ENCODE measurements at places on chromosomes 5 and 9. TPM values are rescaled to one million over a fixed set of nuclear protein-coding genes. Genes with fewer than 3 reads are reported as not detected.

COL23A1 gene
- 0.44 TPM for total RNA-seq

CENPK gene
- total RNA-seq, result 0.49 TPM

OR1K1 gene
- total RNA-seq, result not detected

ZNF658 gene
- 2.6 TPM for total RNA-seq

FGD3 gene
- total RNA-seq, result 3.1 TPM

ZDHHC11 gene
- 12.2 TPM for total RNA-seq

GRCh38 chr5:19988457-19988856 is 457 bp upstream of the CDH18 start:
- no peak overlapping the region for H3K27ac ChIP-seq
- H3K27me3 ChIP-seq, result no peaks in the 10 kb centered on the region
- H3K4me1 ChIP-seq, result no peaks in the 10 kb centered on the region
- no peaks in the 10 kb centered on the region for H3K36me3 ChIP-seq

GRCh38 chr9:35618325-35618727 is at the start of gene CD72:
Gene CD72, minus strand, starts transcription at chr9:35618413. Its CDS starts 110 bp downstream, at chr9:35618303.
- no peaks in the 10 kb centered on the region for H3K4me1 ChIP-seq
- peak; percentile 35 for DNase-seq
- H3K36me3 ChIP-seq, result no peaks in the 10 kb centered on the region
- peak within 1 kb of the TSS; percentile 20 for H3K4me3 ChIP-seq
- H3K27me3 ChIP-seq, result no peaks in the 10 kb centered on the region
- H3K27ac ChIP-seq, result no peak within 1 kb of the TSS

DNA sequence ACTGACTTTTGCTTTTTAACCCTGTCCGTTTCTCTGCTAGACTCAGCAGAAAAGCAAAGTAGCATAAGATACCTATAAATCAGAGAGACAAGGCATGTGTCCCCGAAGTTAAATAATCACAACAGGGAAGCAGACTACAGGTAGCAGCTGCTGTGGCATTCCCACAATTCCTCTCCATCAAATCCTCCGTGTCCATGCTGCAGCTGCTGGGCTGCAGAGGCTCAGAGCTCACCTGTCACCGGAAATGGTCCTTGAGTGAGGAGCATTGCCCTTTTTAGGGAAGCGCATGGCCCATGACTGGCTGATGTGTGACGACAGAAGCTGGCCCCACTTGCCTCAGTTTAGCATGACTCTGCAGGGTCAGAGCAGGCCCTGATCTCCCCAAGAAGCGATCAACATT is 125.0 kb downstream of the MSX2 start:
- H3K4me3 ChIP-seq, result no peak overlapping the region
- no peaks in the 10 kb centered on the region for H3K36me3 ChIP-seq
- no peaks in the 10 kb centered on the region for H3K27me3 ChIP-seq
- no peak overlapping the region for H3K27ac ChIP-seq

DNA sequence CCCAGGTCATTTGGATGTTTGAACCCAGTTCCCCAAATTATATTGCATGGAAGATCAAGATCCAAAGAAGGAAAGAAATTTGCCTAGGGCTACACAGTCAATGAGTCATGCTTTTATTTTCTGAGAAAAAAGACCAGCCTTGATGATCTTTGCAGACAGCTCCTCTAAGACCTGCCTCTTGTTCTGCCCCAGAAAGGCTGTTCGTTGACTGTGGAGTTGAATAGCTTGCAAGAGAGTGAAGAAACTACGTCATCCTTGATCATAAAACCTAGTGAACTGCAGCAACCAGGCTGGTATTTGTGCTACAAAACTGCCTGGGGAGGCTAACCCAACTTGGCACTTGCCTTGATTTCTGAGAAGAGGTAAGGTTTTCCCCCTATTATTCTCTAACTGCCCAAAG is 263.9 kb downstream of the PAPPA start:
- H3K4me3 ChIP-seq, result no peak overlapping the region
- no peaks in the 10 kb centered on the region for H3K27me3 ChIP-seq
- H3K27ac ChIP-seq, result no peak overlapping the region
- DNase-seq, result no peak
- no peaks in the 10 kb centered on the region for H3K4me1 ChIP-seq
- no peaks in the 10 kb centered on the region for H3K36me3 ChIP-seq

GRCh38 chr9:77562019-77562748 is 85.9 kb downstream of the GNA14 start:
- no peak for DNase-seq
- H3K27me3 ChIP-seq, result no peaks in the 10 kb centered on the region
- H3K36me3 ChIP-seq, result no peaks in the 10 kb centered on the region
- H3K27ac ChIP-seq, result no peak overlapping the region
- no peak overlapping the region for H3K4me3 ChIP-seq

DNA sequence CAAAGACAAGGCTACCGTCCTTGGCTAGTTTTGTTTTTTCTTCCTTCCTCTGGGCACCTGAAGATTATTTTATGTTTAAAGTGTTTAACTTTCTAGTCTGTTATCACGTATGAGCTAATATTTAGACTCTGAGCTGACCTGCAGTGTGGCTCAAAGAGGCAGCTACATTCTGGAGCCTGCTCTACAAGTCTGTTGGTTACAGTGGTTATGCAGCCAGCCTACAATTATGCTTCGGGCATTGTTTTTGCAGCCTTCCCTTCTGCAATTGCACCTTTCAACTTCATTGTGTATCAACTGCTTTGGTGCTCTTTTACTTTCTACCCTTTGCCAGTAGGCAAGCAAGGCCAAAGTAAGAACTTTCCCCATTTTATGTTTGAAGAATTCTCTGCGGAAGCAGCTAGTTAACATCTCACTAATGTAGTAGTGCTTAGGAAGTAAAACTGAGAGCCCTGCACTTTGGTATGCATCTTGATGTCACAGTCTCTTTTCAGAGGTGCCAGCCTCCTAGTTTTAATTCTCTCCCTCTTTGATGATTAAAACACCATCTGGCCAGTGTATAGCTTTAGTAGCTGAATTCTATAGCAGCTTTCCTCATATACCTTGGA is 322.1 kb downstream of the FAM170A start:
- no peaks in the 10 kb centered on the region for H3K4me1 ChIP-seq
- H3K36me3 ChIP-seq, result no peaks in the 10 kb centered on the region
- H3K4me3 ChIP-seq, result no peak overlapping the region
- no peak overlapping the region for H3K27ac ChIP-seq
- no peak for DNase-seq

- H3K36me3 ChIP-seq, result no peaks in the 10 kb centered on the region
- H3K27ac ChIP-seq, result no peak overlapping the region
- H3K4me3 ChIP-seq, result no peak overlapping the region
- no peaks in the 10 kb centered on the region for H3K4me1 ChIP-seq
- no peaks in the 10 kb centered on the region for H3K27me3 ChIP-seq
- DNase-seq, result no peak
These were observed 29.1 kb downstream of the NTNG2 start for GRCh38 chr9:132190966-132191365.

DNA sequence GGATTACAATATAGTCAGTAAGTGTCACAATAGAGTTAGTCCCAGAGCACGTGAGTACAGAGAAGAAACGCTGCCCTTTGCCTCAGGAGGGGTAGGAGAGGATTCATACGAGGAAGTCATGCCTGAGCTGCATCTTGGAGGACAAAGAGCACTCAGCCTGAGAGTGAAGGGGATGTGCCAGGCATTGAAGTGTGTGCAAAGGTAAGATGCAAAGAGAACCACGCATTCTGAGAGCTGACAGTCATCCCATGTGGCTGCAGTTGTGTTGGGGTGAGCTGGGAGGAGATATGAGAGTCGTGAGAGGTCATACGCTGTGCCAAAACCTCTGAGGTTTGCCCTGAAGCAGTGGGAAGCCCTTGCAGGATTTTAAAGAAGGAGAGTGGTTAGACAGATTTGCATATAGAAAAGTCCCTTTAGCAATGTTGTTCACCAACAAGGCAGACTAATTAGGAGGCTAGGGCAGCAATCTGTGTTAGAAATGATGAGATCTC is 97.5 kb downstream of the PIP5K1B start:
- H3K27me3 ChIP-seq, result no peaks in the 10 kb centered on the region
- no peaks in the 10 kb centered on the region for H3K4me1 ChIP-seq
- DNase-seq, result no peak
- no peak overlapping the region for H3K4me3 ChIP-seq
- H3K27ac ChIP-seq, result no peak overlapping the region

DNA sequence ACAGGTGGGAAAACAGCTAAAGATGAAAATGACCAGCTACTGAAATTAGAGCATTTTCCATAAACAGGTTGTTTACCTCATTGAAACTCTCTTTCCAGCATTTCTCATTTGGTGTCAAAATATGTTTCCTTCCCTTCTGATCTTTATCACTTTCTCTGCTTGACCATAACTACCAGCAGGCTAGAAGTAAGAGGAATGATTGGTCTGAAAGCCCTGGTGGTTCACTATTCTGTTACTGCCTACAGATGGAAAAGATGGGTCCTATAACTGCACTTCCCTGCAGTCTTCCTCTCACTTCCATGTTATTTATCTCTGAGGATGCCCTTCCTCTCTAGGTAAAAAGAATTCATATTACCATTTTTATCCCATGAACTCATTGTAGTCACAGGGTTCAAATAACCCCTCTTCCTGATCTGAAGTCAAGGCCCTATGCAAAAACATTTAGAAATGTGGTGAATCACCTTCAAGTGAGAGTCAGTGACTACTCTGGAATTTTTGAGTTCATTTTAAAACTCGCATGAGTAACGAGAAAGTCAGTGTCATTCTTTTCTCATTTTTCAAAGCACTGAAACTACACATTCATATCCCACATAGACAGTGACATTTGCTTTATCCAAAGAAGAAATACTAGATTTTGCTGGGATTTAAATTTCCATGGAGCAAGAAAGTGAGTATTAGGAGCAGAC is 51.7 kb downstream of the ZNF474 start:
- H3K4me3 ChIP-seq, result no peak overlapping the region
- no peak overlapping the region for H3K27ac ChIP-seq
- H3K36me3 ChIP-seq, result no peaks in the 10 kb centered on the region
- DNase-seq, result no peak
- no peaks in the 10 kb centered on the region for H3K27me3 ChIP-seq

GRCh38 chr9:110623462-110624025 is 44.0 kb upstream of the SVEP1 start:
- no peak overlapping the region for H3K27ac ChIP-seq
- no peak overlapping the region for H3K4me3 ChIP-seq
- no peaks in the 10 kb centered on the region for H3K4me1 ChIP-seq

- no peak overlapping the region for H3K4me3 ChIP-seq
- no peaks in the 10 kb centered on the region for H3K36me3 ChIP-seq
- no peak for DNase-seq
- no peak overlapping the region for H3K27ac ChIP-seq
- H3K4me1 ChIP-seq, result no peaks in the 10 kb centered on the region
These were observed 523.6 kb upstream of the WWC1 start for GRCh38 chr5:167767795-167768194.

DNA sequence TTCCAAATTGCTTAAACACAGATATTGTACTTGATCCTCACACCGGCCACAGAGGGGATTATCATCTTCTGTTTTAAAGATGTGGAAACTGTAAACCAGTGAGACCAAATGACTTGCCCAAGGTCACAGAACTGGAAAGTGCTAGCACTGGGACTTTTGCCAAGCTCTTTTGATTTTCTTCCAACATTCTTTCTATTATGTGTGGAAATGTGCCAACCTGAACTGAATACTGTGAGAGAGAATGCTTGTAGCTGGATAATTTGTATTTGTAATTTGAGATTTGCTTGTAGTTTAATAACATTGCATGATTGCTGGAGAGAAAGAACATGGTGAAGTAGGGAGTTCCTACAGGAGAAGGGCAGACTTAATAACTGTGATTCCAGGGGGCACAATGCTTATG is 977.9 kb upstream of the NUDT12 start:
- DNase-seq, result no peak
- no peaks in the 10 kb centered on the region for H3K36me3 ChIP-seq
- no peak overlapping the region for H3K27ac ChIP-seq
- no peak overlapping the region for H3K4me3 ChIP-seq

- no peaks in the 10 kb centered on the region for H3K27me3 ChIP-seq
- no peak overlapping the region for H3K27ac ChIP-seq
- no peaks in the 10 kb centered on the region for H3K4me1 ChIP-seq
- H3K4me3 ChIP-seq, result no peak overlapping the region
- DNase-seq, result no peak
These were observed 117.7 kb downstream of the DOCK2 start for GRCh38 chr5:169754737-169755136.
